ENCODE measurements at places on chromosomes 4 and X. TPM values are rescaled to one million over a fixed set of nuclear protein-coding genes. Genes with fewer than 3 reads are reported as not detected.

Gene UGT2B15
- not detected for total RNA-seq

Gene PFKFB1
- total RNA-seq: not detected

DNA sequence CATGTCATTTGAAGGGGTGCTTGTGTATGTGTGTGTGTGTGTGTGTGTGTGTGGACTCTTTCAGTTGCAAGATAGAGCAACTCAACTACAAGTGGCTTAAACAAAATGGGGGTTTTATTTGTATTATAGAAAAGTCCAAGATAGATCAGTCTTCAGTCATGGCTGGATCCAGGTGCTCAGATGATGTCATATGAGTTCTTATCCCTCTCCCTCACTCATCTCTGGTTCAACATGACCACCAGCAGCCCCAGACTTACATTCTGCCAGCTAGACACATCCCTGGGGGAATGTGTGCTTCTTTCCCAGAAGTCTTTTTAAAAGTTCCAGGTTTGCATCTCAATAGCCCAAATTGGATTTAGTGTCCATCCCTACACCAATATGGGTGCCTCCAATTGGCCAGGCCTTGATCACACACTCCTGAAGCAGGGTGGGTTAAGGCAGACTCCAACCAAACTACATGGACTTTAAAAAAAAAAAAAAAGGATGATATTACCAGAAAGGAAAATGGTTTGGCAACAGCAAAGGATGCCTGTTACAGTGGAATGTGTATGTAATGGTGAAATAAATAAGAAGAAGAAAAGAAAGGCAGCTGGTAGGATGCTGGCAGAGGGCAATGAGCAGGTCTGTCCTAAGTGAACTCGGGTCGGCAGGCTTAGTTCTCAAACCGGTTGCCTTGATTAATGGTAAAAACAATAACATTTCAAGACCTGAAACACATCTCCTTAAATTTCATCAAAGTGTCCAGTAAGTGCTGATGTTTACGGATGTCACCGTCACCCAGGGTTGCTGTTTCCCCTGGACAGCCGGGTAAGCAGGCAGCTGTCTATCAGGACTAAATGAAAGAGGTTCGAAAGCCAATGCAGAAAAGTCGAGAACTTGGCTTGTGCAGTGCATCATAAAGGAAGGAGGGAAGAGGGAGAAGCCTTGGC, 107.7 kb downstream of the SMIM20 start:
- DNase-seq: peak; percentile 71

Gene SOD3
- not detected for total RNA-seq

GRCh38 chrX:120310861-120311726, at the start of gene TMEM255A:
Gene TMEM255A (minus strand): TSS chrX:120311461. CDS start chrX:120311309, 152 bp downstream.
- DNase-seq: peak; percentile 2

Gene AKAP14
- total RNA-seq: not detected

DNA sequence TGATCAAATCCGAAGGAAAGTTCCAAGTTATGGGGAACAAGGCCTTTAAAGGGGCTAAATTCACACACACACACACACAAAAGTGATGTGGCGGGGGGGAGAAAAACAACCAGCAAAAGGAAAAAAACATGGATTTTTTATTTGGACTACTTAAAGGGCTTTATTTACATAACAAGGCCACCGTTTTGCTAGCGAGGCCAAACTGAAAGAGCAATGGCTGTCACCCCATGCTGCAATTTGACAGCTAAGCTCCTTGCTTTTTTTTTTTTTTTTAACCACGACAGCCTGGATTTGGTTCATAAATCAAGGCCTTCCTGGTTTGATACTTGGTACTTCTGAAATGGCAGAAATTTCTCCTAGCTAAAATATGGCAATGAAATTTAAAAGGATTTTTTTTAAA, 99.6 kb upstream of the PTCHD1 start:
- no peak for DNase-seq
